BJ (cell line): ENCODE measurements at places on chromosomes 13 and 19.

DNA sequence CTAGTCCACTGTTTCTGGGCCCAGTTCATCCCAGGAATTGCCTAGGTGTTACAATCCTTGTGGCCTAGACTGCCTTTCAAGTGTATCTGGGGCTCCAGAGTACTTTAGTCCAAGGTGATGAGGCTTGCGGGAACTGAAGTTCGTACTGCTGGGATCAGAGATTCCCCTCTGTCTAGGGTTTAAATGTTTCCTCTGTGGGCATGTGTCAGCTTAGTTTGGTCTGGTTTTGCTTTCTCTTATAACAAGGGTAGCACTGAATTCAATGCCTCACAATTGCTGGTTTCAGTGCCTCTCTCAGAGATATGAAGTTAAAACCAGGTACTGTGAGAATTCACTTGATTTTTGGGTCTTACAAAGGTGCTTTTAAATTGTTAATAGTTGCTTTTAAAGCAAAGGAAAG is 30.8 kb downstream of the RGCC start:
- no peak for DNase-seq

DNA sequence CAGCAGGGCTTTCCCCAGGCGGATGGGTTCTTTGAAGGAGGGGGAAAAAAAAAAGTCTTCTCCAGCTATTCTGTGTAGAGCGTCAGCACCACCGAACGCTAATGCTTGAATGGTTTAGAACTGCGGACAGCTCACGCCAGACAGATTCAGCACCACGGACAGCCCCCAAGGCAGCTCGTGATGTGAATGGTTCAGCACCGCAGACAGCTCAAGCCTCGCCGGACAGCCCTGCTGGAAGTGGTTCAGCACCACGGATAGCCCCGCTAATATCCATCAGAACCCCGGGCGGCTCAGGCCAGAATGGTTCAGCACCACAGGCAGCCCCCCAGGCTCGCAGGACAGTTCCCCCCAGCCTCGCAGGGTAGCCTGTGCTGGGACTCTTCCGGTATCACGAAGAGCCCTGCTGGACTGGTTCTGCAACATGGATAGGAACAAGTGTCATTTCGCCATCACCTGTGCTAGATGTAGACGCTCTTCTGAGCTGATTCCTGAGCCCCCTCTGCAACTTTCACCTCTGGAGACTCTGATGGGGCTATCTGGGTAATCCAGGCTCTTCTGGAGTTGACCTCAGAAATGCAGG is 4.9 kb upstream of the SMIM17 start:
- DNase-seq, result no peak

DNA sequence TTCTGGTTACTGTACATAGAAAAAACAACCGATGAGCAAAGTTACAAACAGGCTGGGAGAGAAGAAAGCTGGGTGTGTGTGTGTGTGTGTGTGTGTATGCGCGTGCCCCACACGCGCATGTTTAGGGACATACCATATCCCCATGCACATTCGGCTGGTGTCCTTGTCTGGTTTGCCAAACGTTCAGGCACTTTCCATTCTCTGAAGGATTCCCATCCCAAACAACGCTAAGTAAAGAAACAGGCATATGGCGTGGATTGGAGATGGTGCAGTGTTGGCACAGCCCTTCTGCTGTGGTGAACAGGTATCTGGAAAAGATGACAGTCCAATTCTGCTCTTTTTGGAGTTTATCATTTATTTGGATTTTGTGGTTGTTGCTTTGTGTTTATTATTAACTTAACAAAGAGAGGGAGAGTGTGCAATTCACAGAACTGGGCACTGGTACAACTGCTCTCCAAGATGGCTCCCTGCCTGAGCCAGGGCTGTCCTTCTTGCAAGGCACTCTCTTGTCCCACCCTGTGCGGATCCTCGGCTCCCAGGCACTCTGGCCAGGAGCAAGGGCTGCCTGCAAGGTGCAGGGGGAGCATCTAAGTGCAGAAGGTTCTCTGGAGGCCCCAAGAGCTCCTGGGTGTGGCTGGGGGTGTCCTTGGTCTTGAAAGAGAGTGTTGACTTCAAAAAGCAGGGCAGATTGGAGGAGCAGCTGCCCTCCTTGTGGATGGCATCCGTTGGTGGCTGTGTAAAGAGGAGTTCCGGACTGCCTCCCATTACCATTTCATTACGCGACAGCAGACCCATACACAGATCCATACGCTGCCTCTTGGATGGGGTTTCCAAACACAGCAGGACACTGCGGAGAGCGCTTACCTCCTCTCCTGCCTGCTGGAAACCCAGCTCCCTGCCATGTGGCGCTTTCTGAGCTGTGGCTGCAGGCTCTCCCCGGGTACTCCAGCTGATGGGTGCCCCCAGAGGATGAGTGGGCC is 263.1 kb downstream of the ZNF536 start:
- no peak for DNase-seq

DNA sequence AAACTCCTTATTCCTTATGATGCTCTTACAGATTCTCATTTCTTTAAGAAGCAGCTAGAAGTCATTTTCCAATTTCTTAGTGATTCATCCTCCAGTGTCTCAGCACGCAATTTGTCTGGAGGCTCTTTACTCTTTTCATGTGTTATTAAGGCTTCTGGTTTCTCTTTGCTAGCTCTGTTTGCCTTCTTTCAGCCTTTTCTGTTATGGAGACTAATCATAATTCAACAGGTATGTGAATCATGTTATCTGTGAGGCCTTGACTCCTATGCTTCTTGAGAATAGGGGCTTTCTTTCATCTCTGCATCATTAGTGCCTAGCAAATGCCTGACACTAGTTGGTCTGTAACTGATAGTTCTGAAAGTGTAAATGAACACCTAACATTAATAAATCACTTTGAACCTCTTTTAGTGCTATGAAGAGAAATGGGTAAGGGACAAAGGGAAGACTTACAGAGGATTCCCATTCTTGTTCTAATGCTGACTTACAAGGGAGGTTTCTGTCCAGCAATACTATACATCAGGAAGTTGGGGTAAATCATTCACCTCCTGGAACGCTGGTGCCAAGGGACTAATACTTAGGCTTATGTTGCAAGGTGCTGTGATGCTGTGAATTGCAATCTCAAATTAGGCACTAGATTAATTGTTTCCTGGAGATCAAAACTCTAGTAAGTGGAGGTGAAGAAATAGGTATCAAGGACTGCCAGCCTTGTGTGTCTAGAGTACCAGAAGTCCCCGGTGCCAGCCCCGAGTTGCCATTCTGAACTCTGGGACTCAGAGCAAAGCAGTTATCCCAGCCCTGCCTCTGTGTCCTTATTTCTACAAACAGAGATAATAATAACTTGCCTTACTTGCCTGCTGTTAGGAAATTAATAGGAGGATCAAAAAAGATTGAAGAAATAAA is 265.6 kb downstream of the DCLK1 start:
- DNase-seq, result no peak

DNA sequence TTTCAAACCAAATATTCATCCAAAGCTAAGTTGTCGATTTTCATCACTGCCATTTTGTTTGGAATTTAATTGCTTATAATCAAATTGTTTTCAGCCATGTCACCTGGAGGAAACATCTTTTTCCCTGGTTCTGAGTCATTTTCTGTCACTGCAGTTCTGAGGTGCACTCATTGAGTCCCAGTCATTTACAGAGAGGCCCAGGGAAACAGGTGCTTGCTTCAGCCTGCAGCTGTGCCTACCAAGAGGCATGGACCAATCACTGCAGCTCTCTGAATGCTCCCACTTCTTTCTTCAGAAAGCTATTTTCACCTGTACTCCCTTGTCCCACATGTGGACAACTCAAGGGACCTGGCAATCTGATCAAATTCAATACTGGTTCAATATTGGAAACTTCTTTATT is 308.1 kb downstream of the COG6 start:
- no peak for DNase-seq

GRCh38 chr13:79190932-79191331 is 215.1 kb downstream of the RBM26 start:
- no peak for DNase-seq

DNA sequence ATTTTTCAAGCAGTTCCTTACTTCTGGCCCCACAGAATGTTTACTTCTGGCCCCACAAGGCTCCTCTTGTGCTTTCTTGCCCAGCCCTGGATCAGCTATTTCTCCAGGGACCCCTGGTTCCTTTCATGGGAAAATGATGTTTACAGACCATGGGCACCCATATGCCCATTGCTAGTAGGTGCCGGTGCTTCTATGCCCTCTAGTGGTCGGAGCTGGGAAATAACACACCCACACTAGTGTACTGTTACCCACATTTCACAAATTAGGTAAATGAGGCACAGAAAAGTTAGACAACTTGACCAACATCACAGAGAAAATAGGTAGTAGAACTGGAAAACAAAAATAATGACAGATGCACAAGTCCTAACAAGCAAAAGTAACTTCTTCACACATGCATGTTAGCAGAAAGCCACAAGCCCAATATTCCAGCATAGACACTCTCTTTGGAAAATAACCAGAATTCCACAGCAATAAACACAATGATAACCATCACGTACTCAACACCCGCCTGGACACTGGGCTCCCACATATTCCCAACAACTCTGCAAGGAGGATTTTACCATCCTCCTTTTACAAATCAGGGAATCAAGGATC is 1.3 kb upstream of the CEACAM6 start:
- no peak for DNase-seq

DNA sequence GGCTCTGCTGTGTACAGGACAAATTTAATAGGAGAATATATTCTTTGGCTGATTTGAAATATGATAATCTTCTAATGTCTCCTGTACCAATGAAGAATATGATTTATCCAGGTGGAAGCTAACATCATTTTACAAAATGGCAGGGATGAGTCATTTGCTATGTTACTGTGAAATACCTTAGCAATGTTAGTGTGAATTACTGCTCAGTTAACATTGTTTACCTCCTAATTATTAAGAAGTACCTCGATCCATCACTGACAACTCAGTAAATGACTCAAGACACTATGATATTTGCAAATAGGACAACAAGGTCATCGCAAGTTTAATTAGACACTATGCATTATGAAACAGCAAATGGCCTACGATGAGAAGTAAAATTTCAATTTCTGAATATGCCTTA is 309.1 kb upstream of the EDNRB start:
- DNase-seq, result no peak

DNA sequence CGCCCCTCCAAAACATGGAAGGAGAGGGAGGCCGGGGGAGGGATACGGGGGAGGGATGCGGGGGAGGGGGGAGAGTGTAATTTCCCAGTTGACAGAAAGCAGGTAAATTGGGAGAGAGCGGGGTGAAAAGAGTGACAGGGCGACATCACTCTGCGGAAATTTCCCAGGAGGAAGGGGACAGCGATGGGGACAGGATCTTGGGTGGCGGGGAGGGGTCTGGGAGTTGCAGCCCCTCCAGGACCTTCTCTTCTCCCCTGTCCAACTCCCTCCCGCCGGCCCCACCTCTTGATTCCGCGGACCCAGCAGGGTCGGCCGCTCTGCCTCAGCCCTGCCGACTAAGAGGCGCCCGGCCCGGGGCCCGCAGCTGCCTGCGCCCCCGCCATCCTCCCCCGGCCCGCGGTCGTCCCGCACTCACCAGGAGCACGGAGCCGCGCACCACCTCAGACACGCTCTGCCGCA is 108.0 kb upstream of the DOCK9 start:
- no peak for DNase-seq

- no peak for DNase-seq
These were observed 372.6 kb downstream of the OXGR1 start for GRCh38 chr13:96621634-96622183.

DNA sequence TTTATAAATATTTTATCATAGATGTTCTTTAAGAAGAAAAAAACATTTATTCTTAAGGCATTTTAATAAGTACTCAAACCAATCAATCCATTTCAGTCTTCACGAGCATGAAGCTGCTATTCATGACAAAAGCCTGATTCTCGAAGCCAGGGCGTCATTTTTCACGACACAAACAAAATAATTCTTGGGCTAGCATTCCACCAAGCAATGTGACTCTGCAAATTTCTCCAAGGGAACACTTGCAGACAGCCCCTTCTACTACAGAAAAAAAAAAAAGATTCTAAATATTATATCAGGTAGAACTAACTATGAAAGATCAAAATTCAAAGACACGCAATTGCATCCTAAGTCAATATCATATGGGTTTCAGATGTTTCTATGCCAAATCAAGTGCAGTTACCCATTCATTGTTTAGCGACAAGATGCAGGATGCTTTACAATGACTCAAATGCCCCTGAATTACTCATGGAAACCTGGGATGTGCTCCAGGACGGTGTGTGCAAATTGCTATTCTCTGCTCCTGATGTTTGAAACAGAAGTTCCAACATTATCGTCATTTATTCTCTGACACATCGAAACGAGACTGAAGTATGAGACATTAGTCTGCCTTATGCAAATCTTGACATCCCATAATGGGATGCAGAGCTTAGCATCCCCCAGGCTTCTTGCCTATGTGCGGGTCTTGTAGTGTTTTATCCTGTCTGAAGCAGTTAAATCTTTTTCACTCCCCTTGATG is 517.7 kb downstream of the MYO16 start:
- DNase-seq, result peak; percentile 71

- no peak for DNase-seq
These were observed 59.6 kb downstream of the GPALPP1 start for GRCh38 chr13:45048890-45049407.
